Activated naive CD4-positive, alpha-beta T cell treated with anti-CD3 and anti-CD28 coated beads, Interleukin-2, amount 50 U/mL, for 16 hours (primary cell): ENCODE measurements at places on chromosomes 4 and X.

GRCh38 chrX:132532913-132533312, 44.1 kb upstream of the MBNL3 start:
- no peak for DNase-seq

GRCh38 chr4:16692524-16692923, 205.9 kb downstream of the LDB2 start:
- no peak for DNase-seq

- peak; percentile 61 for DNase-seq
Observed at GRCh38 chrX:70196961-70197720, 19.9 kb downstream of the DGAT2L6 start.

DNA sequence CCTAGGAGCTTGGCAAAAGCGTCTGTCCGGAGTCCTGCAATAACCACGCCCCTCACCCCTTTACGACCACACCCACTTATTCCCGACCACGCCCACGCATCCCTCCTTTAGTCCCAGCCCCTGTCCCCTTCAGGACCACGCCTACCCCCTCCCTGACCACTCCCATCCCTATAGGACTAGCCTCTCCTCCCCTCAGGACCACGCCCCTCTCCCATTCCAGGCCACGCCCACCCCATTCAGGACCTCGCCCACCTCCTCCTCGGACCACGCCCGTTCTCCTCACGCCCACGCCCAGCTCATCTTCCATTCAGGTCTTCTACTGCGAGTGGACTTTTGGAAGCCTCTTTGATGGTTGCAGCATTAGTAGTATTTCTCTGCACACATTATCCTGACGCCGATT, 131.2 kb upstream of the STX18 start:
- DNase-seq: no peak

DNA sequence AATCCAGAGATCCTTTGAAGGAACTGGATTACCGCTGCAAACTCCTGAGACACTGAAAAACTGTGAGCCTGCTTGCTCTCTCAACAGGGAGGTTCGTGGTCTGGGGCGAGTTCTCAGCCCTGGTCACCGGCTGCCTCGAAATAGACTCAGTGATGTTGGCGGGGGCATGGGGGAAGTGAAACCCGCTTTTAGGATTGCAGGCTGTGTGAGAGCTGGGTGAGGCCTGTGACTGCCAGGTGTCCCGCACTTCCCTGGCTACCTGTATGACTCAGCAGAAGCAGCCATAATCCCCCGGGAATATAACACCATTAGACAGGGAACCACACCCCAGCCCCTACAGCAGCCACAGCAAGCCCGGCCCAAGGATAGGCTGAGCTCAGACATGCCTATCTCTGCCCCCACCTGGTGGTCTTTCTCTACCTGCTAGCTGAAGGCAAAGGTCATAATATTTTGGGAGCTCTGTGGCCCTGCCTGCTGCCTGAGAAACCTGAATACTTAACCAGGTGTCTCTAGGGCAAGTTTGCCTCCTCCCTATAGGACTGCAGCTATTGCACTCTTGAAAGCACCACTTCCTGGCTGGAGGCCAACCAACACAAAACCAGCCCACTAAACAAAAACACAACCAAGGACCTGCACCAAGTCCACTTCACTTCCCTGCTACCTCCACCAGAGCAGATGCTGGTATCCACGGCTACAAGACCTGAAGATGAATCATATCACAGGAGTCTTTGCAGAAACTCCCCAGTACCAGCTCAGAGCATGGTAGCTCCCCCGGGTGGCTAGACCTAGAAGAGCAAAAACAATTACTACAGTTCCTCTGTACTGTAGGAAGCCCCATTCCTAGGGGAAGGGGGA, 202.0 kb downstream of the RRAGB start:
- DNase-seq: no peak

- no peak for DNase-seq
Observed at GRCh38 chr4:89899152-89899551, 4.5 kb downstream of the MMRN1 start.

DNA sequence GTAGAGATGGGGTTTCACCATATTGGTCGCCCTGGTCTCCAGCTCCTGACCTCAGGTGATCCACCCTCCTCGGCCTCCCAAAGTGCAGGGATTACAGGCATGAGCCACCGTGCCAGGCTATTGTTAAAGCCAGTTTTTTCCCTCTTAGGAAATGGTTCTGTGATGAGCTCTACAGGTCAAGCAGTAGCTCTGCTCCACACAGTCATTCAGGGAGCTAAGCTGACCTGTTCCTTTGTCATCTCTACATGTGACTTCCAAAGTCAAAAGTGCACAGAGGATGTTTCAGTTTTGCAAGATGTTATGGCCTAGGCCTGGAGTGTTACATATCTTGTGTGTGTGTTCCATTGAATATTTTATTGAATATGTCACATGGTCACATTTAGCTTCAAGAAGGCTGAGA, 11.4 kb downstream of the MCUB start:
- no peak for DNase-seq

- DNase-seq: no peak
Observed at GRCh38 chr4:15117270-15117946, 115.1 kb downstream of the CPEB2 start.

DNA sequence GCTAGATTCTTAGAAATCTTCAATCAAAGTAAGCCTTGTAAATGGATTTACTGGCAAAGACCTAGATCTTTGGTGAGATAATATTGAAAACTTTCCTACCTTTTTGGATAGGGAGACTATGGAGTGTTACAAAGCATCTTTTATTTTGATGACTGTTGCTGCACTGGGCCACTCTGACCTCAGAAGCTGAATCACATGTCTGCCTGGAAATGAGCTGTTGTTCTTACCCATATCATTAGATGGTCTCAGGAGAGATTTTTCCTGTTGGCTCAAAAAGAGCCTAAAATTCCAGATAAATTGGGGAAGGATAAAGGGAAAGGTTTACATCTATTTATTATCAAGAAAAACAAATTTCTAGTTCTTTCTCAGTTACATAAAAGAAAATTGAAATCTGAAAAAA, 127.5 kb upstream of the BMP3 start:
- DNase-seq: no peak

GRCh38 chr4:92304606-92305005, 840 bp downstream of the GRID2 start:
- DNase-seq: no peak

GRCh38 chr4:98546910-98547594, 111.4 kb downstream of the TSPAN5 start:
- DNase-seq: no peak

DNA sequence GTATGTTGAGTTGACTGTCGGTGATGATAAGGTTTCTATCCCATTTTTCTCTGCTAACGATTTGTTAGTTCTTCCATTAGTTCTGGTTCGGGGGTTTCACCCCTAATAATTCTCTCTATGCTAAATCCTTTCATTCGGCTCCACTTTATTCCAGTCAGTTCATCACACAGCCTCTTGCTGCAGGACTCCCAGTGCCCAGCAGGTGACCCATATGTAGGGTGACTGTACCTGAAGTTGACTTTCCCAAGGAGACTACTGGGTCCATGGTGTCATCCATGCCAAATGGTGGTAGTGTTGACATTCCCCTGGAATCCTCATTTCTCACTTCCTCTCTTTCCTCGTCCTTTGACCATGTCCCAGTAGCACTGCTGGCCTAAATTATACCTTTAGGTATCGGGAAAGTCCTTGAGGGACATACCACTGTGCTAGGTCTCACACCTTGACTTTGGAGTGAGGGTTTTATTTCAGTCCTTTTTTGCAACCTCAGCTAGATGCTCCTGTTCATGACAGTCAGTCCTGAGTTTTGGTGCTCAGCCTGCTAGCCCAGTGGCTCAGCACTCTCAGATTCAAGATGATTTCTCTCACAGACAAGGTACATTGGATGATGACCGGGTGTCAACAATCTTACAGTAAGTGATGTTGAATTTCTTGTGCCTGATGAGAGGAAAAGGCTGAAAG, 105.1 kb upstream of the ARHGAP24 start:
- no peak for DNase-seq

DNA sequence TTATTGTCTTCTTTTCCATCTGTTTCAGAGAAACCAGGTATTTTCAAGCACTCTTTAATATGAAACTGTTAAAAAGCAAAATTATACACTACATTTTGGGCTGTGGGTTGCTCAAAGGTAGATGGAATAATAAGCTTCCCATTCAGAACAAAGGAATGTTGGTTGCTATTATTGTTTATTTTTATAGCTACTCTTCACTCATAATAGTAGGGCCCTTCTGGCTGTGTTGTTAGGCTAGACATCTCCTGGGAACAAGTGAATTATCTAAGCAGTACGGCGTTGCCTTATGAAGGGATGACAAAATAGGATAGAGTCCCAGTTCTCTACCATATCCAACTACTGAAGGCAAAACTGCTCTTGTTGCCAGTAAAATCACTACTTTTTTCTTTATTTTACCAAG, 34.2 kb downstream of the TENM3 start:
- DNase-seq: no peak

DNA sequence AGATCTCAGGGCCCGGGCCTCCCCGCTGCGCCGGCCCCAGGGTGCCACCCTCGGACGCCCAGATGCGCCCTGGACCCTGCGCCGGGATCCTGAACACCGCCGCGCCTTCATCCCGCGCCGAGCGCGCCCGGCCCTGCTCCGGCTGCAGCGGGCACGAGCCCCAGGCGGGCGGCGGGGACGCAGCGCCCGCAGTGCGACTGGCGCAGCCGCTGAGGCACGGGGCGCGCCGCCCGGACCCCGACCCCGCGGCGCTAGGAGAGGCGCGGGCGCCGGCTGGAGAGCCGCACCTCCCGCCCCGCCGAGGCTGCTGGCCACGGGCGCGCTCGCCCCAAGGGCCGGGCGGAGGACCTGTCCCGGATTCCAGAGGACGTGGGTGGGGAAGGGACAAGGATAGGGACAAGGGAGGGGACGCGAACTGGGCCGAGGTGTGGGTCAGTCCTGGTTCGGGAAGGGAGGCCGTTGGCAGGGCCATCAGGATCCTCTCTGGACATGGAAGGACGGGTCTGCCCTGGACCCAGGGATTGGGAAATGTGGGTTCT, 1.1 kb downstream of the ZFYVE28 start:
- no peak for DNase-seq
